ENCODE measurements at places on chromosomes 3 and 15.
A peak's percentile ranks its signal among the peaks of the same experiment; 100 is the strongest.

GRCh38 chr15:25563596-25563995, 124.8 kb upstream of the UBE3A start:
- no peak for DNase-seq

DNA sequence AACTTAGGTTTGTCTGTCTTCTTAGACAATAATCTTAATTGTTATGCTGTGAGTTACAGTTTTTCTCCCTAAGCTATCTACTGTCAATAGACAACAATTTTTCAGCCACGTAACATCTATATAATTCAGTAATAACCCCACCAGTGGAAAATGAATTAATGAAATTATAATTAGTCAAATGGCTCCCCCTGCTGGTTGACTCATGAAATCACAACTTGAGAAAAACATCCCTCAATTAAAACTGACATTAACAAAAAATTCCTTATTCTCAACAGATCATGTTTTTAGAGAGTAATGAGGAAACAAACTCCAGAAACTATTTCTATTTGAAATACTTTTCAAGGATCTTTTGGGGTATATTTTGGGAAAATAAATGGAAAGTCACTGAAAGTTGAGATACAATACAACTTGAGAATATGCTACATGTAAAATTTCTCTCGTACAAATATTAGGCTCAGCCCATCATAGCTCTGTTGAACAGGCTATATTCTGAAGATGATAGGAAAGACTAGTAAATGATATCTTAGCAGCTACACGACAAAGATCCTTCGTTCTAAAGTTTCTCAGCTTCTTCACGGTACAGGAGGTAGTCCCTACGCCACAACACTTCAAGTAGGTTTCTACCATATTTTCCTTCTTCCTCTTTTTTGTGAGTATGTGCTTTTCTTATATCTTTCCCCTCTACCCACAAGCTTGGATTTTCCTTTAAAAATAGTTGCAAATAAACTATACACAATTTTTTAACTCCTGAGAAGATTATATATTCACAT, 20.7 kb downstream of the PPP1R2 start:
- no peak for DNase-seq

- DNase-seq, result no peak
Observed at GRCh38 chr3:177338697-177339219, 141.5 kb upstream of the TBL1XR1 start.

DNA sequence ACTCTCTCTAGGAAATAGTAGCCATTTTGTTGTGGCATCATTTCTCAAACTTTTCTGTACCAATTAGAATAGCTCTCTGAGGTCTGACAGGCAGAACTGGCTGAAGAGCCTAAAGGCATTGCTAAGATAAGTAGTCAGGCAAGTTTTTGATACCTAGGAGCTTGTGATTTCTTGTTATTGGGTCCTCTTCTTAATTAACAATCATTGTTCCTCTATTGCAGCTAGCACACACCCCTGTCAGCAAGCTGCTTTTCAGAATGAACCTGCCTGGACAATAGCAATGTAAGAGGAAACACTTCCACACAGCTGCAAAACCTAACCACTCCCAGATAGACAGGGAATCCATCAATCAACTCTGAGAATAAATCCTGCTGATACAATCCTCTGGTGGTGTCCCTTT, 403.9 kb upstream of the TBL1XR1 start:
- DNase-seq, result no peak

DNA sequence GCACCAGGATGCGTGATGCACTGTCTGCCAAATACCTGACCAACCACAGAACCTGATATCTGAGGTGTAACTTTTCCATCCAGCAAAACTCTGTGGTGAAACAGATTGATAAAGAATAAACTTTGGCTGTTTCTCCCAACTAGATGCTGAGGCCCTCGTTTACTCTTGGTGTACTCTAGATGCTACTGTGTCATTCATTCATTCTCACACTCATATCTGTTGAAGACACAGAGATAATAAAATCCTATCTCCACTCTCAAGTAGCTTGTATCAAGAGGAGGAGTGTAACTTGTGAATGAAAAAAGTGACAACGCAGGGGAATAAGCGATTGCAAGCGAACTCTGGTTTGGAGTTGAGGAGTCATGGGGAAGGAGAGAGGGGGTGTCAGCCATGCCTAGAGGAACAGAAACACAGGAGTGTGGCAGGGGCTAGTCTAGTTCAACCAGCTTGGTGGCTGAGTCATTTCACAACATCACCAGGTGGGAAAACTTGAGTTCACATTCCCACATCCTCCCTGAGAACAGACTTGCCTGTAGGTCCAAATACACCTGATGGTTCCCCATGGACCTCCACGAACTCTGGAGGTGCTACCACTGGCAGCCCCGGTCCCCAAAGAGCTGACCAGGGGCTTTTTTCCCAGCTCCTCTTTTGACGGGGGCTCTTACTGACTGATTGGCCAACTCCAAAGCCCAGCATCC, 73.3 kb upstream of the SNRK start:
- no peak for DNase-seq

DNA sequence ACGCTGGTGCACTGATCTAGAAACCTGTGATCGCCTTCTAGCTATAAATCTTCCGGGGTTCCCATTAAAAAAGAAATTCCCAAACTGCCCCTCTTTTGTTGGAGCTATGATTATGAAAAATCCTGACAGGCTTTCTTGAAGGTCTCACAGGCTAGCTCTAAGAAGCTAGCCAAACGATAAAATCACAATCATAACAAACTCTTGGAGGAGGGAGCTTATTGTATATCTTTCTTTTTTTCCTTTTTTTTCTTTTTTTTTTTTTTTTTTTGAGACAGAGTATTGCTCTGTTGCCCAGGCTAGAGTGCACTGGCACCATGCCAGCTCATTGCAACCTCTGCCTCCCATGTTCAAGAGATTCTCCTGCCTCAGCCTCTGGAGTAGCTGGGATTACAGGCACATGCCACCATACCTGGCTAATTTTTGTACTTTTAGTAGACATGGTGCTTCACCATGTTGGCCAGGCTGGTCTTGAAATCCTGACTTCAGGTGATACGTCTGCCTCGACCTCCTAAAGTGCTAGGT, 72.0 kb downstream of the MYO1E start:
- DNase-seq, result no peak

- no peak for DNase-seq
Observed at GRCh38 chr3:67884345-67884744, 229.9 kb upstream of the SUCLG2 start.

- no peak for DNase-seq
Observed at GRCh38 chr15:70792171-70792573, 28.8 kb upstream of the UACA start.

DNA sequence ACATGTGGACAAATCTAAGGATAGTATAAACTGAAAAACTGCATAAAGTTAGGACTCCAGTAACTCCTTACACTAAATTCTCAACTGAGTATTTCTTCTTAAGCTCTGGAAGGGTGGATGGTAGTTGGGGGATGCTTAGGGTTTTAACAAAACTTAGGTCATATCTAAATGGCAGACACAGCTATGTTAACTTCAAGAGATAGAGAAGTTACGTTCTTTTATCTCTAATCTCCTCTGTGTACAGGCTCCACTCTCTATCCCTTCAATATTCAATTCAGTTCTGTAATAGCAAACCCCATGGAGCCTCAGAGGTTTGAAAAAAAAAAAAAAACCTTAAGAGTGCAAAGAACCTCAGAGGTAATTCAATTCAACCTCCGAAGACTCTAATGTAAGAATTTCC, 3.1 kb downstream of the CMTM6 start:
- no peak for DNase-seq

DNA sequence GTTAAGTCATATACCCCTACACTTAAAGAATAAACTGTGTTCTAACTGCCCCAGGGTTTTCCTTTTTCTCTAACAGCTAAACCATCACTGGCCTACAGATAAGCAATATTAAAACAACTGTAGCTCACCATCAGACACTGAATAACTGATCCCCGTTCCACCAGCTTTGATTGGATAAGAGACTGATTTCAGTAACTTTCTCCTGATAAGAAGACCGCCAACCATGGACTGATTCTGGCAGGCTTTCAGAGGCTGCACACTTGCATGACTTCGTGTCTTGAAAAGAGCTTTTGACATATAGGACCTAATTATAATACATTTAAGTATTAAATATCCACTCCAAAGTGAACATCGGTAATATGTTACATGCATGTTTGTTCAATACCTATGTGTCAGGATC, 15.3 kb upstream of the CEP97 start:
- DNase-seq, result no peak

- peak; percentile 30 for DNase-seq
Observed at GRCh38 chr3:159667261-159667660, 321.4 kb upstream of the IL12A start.

- no peak for DNase-seq
Observed at GRCh38 chr3:47841786-47842349, 38.9 kb downstream of the DHX30 start.

GRCh38 chr3:15287565-15288330, 44.6 kb downstream of the SH3BP5 start:
- DNase-seq, result peak; percentile 78

DNA sequence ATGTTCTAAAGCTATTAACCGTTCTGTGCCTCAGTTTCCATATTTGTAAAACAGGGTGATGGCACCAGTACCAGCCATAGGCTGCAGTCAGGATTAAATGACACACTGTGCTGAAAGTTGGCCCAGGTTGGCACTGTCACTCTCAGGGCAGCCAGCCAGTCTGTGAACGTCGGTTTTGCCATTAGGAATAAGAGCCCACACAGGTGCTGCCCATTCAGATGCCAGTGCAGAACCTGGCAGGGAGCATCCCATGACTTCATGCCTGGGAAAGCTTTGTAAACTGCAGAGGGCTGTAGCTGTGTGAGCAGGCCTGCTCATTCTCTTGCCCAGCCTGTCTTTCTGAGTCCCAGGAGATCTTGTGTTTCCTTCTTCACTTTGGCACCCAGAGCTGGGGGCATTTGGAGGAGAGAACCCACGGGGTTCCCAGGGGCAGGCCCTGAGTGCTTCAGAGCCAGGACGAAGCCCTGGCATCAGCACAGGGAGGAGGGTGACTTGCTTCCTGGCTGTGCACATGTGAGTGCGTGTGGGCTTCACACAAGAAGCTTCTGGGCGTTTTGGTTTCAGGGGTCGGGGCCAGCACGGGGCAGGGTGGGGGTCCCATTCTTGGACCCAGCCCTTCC, 46.9 kb downstream of the ZNF710 start:
- no peak for DNase-seq

GRCh38 chr3:69567023-69567709, 172.1 kb upstream of the MITF start:
- no peak for DNase-seq

DNA sequence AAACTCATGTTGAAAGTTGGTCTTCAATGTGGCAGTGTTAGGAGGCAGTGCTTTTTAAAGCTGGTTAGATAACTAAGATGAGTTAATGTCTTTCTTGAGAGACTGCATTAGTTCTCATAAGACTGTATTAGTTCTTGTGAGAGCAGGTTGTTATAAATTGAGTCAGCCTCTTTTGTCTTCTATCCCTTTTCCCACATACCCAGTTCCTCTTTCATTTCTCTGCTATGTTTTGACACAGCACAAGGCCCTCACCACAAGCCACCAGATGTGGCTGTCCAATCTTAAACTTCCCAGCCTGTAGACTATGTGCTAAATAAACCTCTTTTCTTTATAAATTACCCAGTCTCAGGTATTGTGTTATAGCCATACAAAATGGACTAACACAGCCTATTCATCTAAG, 94.6 kb upstream of the SNTN start:
- no peak for DNase-seq

DNA sequence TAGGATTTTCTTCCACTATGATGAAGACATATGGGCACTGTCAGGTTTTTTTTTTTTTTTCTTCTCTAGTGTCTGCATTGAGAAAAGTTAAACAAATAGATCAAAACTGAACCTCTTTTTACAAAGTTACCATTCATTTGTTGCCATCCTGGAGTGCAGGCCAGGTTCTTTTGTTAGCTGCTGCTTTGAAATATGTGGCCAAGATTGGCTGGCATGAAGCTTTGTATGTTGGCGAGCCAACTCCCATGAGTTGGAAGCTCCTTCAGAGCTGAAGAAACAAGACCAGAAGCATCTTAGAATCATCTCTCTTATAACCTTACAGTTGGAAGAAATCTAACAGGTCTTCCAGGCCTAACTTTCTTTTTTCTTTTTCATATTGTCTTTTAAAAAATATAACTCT, 346.5 kb downstream of the THSD4 start:
- no peak for DNase-seq

GRCh38 chr3:167115331-167115934, 264.7 kb downstream of the ZBBX start:
- no peak for DNase-seq

- DNase-seq, result no peak
Observed at GRCh38 chr3:82999777-83000176, 1238.3 kb upstream of the GBE1 start.

All from heart left ventricle (tissue), 16 donors.